SK-MEL-5 (cell line): ENCODE measurements at places on chromosomes 1 and 21.

DNA sequence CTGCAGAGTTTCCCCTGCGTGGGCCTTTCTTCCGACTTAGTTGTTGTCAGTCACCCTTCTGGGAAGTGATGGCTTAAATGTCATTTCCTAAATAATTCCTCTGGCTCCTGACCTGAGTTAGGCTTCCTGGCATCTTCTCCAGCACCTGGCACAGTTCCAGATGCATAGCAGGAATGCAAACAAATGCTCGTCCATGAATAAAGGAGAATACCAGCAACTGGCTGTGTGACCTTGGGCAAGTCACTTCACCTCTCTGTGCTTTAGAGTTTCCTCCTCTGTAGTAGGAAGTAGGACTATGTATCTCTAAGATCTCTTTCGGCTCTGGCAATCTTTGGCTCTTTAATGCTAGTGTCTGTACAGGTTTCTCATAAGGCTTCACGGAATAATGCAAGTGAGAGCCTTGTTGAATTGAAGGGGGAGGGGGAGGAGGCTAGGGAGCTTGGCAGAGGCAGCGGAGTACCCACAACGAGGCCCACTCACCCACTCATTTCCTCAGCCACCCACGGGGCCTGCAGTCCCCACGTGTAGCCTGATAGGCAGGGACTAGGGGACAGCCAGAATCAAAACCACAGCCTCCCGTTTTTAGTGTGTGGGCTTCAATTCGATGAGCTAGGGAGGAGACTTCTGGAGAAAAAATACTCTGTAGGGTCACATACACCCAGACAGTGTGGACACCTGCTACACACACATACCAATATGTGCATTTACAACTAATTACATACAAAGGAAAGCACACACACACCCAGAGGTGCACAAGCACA, 48.1 kb downstream of the TENT5C start:
- DNase-seq: no peak

DNA sequence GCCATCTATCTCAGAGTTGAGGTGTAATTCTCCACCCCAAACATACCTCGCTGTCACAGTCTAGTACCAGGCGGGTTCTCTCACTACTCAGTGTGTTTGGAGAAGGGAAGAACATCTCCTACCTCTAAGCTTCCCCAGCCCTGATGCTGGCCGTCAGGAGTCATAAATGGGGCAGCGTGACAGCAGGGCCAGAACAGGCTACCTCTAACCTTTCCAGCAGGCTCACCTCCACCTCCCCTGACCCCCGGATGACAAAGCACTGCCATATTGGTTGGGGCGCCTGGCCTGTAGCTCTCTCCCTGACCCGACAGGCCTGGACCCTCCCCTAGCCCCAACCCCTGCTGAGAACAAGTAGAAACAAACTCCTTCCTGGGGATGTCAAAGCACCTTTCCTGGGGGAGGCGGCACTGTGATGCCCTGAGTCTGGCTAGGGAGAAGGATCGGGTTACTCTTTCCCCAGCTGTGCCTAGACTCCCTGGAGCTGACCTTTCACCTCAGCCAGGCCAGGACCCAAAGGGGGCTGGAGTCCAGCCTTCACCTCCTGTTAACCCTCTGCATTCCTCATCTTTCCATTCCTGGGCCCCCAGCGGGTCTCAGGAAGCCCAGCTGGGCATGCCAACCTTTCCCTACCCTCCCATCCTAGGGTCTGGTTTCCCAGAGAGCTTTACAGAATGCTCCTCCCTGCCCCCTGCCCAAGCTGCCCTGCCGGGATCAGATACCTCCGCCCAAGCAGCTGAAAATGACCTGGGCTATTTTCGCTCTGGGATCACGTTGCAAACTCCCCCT, 34.2 kb downstream of the AHDC1 start:
- DNase-seq: no peak

- no peak for DNase-seq
These were observed 11.7 kb downstream of the CDKN2C start for GRCh38 chr1:50981741-50982140.

DNA sequence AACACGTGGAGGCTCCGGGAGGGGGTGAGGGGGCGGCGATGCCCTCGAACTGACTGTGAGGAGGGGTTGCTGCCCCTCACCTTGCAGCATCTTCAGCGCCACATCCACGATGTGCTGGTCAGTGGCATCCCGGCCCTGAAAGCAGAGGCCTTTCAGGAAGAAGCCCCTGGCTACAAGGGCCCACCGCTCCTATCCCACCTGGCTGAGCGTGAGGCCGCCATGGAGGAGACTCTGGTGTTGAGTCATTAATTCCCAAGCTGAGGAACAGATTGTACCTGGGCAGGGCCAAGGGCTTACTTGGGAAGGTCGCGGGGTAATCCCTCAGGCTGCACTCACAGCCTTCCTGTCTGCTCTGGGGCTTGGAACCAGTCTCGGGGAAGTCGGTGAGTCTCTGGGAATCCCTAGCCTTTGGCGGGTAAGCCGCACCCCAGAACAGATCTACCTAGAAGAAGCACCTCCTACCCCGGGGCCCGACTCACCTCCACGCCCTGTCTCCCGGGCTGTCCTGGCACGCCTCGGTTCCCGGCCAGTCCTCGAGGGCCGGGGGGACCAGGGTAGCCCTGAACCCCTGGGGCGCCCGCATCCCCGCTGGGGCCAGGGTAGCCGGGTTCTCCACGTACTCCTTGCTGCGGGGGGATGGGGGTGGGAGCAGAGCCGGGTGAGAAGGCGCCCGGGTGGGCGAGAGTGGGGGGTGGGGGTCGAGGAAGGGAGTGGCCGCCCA, 13.9 kb downstream of the COL9A2 start:
- no peak for DNase-seq

- no peak for DNase-seq
These were observed 5.4 kb upstream of the TNFRSF25 start for GRCh38 chr1:6471086-6471969.

GRCh38 chr21:15809818-15810217, 80.0 kb downstream of the USP25 start:
- no peak for DNase-seq

- DNase-seq: no peak
These were observed 68.6 kb upstream of the VAV3 start for GRCh38 chr1:108033550-108033951.

- no peak for DNase-seq
These were observed 406.7 kb downstream of the SIPA1L2 start for GRCh38 chr1:232223183-232223708.

DNA sequence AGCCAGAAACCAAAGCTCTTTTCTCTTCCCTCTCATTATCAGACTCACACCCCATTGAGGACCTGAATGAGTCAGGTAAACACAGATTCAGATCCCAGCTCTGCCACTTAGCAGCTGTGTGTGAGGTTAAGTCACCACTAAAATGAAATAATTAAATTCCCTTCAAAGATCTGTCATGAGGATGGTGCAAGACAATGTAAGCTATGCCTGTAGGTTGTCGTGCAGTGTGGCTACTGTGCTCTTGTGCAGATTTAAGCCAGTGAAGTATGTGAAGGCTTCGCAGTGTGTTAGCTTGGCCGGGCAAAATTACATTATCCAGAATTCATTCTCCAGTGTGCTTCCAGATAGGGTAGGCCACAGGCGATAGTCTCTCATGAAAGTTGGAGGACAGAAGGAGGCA, 13.6 kb downstream of the UBL4B start:
- DNase-seq: no peak

- DNase-seq: no peak
These were observed 3.5 kb upstream of the NFASC start for GRCh38 chr1:204867203-204867602.

DNA sequence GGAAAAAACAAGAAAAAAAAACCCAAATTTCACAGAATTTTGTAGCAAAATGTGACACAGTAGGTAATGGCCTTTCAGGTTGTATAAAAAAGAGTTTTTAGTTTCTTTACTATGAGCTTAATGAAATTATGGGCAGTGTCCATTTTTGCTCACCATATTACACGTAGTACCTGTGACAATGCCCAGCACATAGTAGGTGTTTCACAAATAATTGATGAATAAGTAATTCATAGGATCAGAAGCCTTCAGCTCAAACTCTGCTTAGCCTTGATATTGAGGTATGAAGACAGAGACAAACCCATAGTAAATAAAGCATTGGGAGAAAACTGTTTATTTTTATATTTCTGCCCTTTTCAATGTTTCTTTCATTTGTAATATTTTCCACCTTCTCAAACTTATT, 97.2 kb downstream of the LHX9 start:
- DNase-seq: no peak

DNA sequence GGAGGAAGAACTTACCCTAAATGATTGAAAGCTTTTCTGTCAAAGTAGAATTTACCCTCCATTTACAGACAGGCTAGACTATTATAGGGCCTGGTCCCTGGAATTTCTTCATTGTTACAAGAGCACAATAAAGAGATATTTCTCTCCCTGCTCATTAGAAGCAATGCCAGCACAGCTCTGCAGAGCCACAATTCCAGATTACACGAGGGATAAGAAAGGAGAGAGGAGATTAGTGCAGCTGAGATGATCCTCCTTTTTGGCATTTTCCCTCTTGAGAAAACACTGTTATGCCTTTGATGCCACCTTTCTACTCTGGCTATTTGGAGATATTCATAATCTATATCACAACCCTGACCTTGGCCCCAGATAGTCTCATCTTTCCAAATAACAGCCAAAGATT, 1119.5 kb upstream of the TMPRSS15 start:
- DNase-seq: no peak

DNA sequence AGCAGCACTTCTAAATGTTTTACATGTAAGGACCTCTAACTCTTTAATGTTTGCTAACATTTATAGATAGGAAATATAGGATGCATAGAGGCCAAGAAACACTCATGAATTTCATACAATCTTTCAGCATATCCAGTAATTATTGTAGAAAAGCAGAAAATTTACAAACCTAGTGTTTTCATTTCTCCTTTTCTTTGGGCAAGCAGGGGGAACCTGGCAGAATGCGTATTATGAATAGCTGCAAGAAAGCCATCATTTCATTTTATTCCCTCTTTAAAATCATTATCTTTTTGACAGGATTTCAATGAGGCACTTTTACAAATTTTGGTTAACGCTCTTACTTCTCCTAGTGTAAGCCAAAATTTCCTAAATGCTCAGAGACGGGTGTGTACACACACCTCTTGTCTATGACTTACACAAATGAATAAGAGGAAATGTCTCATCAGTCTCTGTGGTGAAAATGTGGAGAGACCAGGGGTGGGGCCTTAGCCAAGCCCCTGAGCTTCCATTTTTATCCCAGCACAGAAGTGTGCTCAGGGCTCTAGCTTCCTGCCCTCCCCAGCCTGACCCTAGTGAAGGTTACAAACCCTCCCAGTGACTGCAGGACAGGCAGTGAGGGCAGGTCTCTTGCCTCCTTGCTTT, 91.6 kb downstream of the LRRC8C start:
- DNase-seq: no peak

DNA sequence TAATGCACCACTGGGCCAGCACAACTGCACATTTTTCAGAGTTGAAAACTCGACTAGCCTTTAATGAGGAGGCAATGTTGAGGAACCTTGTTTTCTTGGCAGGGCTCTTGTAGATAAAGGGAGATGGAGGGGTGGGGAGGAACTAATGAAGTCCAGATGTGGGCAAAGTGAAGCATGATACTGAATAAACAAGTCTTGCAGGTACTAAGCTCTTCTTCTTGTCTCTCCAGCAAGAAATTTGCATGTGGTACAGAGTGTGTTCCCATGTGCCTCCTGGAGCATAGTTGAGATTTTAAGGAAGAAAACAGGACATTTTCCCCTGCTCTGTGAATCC, 47.0 kb downstream of the PLPP3 start:
- no peak for DNase-seq

- DNase-seq: no peak
These were observed 4.5 kb upstream of the COL16A1 start for GRCh38 chr1:31708324-31708723.

GRCh38 chr1:67230539-67230938, 64.3 kb downstream of the IL23R start:
- no peak for DNase-seq

DNA sequence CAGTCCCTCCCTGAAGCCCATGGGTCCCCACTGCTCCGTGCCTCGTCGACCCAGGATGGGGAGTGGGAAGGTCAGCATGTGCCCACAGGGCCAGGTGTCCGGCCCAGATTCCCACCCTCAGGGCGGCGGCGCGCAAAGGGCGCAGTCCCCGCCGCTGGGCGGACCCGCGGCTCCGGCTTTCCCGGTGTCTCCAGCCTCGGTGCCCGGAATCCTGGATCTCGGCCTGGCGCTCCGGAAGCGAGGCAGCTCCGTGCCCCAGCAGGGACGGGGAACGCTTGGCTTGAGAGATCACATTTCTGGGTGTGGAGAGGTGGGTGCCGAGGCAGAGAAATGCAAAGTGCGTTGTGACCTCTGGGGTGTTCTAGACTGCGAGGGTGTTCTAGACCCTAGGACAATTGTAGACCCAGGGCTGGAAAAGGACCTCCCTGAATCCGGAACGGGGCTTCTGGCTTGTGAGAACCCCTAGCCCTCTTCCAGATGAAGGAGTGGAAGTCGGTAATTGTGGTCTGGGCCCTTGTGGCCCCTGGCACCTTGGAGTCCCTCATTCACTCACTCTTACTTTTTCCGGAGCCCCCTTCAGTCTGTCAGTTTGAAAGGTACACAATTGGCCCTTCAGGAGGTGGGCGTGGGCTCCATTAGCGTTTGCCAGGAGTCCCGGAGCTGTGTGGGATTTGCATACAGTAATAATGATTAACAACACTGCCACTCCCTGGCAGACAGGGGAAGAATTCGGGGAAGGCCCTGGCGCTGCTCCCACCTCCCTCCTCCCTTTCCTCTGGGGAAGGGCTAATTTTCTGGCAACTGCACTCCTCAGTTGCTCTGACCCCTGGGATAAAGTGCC, 1.6 kb upstream of the KCND3 start:
- peak; percentile 60 for DNase-seq

- no peak for DNase-seq
These were observed 156.8 kb downstream of the FASLG start for GRCh38 chr1:172815740-172816139.

GRCh38 chr1:235329139-235329902, 951 bp downstream of the GGPS1 start:
- DNase-seq: no peak

GRCh38 chr1:30381266-30381665, 342.1 kb downstream of the MATN1 start:
- DNase-seq: no peak

DNA sequence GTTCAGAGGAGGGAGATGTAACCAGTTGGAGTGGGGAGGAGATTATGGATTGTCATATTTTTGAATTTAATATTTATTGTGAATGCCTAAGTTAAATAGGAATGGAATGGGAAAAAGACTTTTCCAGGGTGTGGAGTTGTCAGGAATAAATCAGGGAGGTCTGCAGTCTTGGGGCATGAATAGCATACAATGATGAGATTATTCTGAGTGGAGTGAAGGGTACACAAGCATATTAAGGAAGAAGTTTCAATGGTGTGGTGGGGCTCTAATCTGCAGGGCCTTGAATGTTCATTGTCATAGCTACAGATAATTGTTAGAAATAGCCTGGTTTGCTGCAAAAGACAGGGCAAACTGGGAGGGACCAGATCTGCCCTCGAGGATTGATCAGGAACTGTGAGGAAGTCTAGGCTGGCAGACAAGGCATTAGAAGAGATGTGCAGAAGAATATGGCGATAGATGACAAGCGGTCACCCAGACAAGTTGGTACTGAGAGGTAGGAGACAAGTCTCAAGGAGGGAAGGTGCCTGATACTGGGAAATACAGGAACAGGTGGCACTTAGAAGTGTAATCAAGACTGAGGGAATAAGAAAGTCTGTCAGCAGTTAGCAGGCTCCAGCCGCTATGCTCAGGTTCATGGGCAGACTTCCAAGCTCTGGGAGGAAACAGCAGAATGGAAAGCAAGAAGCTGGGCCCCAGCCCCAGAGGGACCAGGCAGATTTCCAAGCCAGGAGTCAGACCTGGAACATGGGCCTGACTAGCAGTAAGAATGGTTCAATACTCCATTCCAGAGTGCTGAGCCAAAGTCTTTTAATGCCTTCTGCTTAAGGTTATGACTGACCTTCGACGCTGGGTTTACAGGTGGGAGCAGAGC, 20.9 kb upstream of the RGL1 start:
- DNase-seq: no peak
